Fibroblast of lung (primary cell): ENCODE measurements at places on chromosomes 1 and 21. TPM values are rescaled to one million over a fixed set of nuclear protein-coding genes. Genes with fewer than 3 reads are reported as not detected.

PGBD2 gene
- polyA plus RNA-seq = 3.9 and 4.0 TPM in 2 replicates

LCE3D gene
- polyA plus RNA-seq = not detected in 2 replicates

GUCA2A gene
- polyA plus RNA-seq = not detected in 2 replicates

CFAP45 gene
- 1.1 and 1.2 TPM in 2 replicates for polyA plus RNA-seq

CYP4A22 gene
- polyA plus RNA-seq = not detected in 2 replicates

RBP7 gene
- polyA plus RNA-seq = 0.36 TPM in 1 of 2 replicates, not detected in the other

ESPN gene
- polyA plus RNA-seq = not detected in 2 replicates

TRAPPC3 gene
- 102 and 105 TPM in 2 replicates for polyA plus RNA-seq

ANGPTL1 gene
- polyA plus RNA-seq = 1.5 and 4.2 TPM in 2 replicates

NOS1AP gene
- polyA plus RNA-seq = 0.10 and 0.14 TPM in 2 replicates

EFNA3 gene
- polyA plus RNA-seq = 0.16 and 0.30 TPM in 2 replicates

NBPF10 gene
- 0.93 and 2.3 TPM in 2 replicates for polyA plus RNA-seq

- H3K4me3 ChIP-seq = no peak overlapping the region
- H3K4me1 ChIP-seq = no peaks in the 10 kb centered on the region
- H3K27me3 ChIP-seq = no peaks in the 10 kb centered on the region
- H3K36me3 ChIP-seq = no peaks in the 10 kb centered on the region
These were observed 437.9 kb downstream of the MATN1 start for GRCh38 chr1:30285501-30285932.

DNA sequence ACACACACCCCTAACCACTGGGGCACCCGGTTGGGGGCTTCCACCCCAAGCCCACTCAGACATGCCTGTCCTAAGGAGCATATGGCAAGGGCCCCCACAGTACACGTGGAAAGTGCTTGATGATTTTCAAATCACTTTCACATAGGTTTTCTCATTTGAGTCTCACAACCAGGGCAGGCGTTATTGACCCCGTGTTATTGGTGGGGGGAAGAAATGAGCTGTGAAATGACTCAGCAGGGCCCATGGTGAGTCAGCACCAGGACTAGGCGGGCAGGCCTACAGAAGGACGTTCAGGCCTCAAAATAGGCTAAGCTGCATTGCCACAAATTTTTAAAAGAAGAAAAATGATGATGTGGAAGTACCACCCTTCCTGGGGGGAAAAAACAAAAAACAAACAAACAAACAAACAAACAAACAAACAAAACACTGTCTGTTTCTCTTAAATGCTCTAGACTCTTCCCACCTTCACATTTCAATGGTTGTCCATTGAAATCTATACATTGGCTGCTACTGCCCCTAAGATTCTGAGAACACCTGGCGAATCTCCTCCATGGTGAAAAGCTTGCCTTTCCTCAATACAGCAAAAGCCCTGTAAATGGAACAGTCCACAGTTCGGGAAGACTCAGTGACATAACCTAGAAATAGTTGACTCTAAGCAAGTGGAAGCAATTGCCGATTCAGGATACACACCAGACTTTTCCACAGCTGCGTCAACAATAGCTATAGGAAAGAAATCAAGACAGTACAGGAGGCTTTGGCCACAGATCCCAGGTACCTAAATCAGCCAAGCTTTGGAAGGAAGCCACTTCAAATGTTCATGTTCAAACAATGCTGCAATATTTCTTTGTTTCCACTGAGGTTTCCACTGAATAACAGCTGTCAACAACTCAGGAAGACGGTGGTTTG lies 234.7 kb downstream of the TOMM20 start:
- H3K4me3 ChIP-seq = no peak overlapping the region
- H3K36me3 ChIP-seq = no peaks in the 10 kb centered on the region
- peak; percentile 85 for DNase-seq
- no peak overlapping the region for H3K27ac ChIP-seq
- H3K27me3 ChIP-seq = no peaks in the 10 kb centered on the region
- H3K4me1 ChIP-seq = peaks cover 5% of the 10 kb centered on the region

DNA sequence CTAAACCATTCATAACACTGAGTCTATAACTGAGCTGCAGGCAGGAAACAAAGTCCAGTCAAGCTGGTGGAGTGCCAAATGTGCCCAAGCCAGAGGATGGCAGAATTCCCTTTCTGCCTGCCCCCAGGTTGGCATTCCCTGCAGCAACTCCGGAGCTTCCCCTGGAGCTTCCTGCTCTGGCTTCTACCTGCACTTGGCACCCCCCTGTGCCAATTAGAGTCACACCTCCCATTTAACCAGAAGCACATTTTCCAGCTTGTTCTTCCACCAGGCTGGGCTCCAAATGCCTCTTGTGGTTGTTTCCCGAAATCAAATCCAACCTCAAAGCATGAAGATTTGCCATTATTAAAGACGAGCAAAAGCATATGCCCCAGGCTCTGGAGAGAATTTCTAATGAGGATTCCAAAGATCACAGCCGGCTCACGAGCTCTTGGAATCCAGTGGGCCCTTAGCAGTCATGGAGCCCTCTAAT lies 294.5 kb downstream of the RRAGC start:
- no peaks in the 10 kb centered on the region for H3K36me3 ChIP-seq
- no peak for DNase-seq
- H3K4me3 ChIP-seq = no peak overlapping the region
- no peaks in the 10 kb centered on the region for H3K27me3 ChIP-seq
- H3K4me1 ChIP-seq = no peaks in the 10 kb centered on the region
- no peak overlapping the region for H3K27ac ChIP-seq

DNA sequence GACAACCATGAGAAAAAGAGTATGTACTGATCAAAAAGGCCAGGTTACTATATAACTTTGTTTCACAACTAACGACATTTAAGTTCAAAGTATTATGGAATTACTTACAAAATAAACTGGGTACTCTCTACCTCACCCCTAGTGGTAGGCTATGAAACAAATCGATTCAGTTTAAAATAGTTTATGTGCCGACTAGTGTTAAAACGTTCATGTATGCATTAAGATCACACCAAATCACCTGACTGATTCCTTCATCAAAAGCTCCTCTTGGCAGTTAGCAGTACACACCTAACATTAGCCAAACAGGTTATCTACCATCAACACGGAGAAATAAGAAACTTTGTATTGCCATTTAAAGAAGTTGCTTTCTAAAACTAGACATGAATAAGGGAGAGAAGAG lies 137.1 kb downstream of the AKT3 start:
- peak; percentile 43 for DNase-seq
- H3K4me3 ChIP-seq = peak overlapping the region; percentile 40
- H3K4me1 ChIP-seq = peaks cover 8% of the 10 kb centered on the region

- no peak overlapping the region for H3K27ac ChIP-seq
- no peak overlapping the region for H3K4me3 ChIP-seq
- no peak for DNase-seq
- no peaks in the 10 kb centered on the region for H3K36me3 ChIP-seq
These were observed 2.3 kb upstream of the CHI3L1 start for GRCh38 chr1:203188686-203189232.

DNA sequence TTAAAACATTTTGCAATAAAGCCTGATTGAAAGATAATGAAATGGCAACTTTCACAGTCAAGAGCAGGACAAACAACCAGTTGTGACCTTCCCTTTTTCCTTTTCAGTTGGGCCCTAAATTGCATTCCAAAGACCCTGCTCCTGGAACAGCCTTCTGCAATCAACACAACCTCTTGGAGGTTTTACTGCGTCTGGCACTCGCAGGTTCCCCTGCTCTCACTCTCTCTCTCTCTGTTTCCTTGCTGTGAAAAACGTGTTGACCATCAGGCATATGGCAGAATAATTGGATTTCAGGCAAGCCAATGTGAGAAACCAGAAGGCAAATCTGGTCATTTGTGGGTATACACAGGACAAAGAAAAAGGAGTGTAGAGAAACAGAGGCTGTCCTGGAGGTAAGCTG lies 23.2 kb downstream of the SLC44A5 start:
- H3K27me3 ChIP-seq = no peaks in the 10 kb centered on the region
- no peak overlapping the region for H3K27ac ChIP-seq
- H3K36me3 ChIP-seq = no peaks in the 10 kb centered on the region

DNA sequence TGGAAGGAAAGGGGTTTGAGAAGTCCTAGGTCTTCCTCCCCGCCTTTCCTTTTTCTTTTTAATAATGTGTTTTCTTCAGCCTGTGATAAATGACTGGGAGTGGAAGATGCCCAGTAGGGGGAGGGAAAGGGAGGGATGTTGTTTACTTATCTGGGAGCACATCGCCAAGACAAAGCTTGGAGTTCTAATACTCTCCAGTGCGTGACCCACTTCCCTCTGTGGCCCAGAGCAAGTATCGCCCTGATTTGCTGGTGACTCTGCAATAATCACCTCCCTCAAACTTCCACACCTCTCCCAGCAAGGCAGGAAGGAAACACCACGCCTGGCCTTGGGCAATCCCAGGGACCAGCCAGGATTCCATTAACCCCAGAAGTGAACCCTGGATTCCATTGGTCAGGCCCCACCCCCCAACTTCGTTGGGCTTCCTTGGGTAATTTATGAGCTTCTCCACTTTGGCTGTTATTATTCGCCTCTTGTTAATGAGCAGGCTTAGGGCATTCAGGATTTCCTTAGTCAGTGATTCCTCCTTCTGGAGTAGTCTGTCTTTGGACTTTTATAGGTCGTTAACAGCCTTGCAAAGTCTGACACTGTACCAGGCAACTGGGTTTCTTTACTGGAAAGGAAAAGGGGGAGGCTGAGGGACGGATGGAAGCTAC lies 24.3 kb upstream of the GRHL3 start:
- H3K27ac ChIP-seq = peak overlapping the region; percentile 83
- H3K4me1 ChIP-seq = peaks cover 7% of the 10 kb centered on the region
- no peak overlapping the region for H3K4me3 ChIP-seq
- peaks cover 8% of the 10 kb centered on the region for H3K27me3 ChIP-seq

DNA sequence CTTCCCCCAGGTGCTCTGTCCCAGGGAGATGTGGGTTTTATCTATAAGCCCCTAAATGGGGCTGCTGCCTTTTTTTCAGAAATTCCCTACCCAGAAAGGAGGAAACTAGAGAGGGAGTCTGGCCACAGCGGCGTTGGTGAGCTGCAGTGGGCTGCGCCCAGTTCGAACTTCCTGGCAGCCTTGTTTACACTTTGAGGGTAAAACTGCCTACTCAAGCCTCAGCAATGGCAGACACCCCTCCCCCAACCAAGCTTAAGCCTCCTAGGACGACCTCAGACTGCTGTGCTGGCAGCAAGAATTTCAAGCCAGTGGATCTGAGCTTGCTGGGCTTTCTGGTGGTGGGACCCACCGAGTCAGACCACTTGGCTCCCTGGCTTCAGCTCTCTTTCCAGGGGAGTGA lies 46.2 kb upstream of the PAPPA2 start:
- no peak for DNase-seq
- no peak overlapping the region for H3K4me3 ChIP-seq
- H3K27ac ChIP-seq = no peak overlapping the region
- no peaks in the 10 kb centered on the region for H3K36me3 ChIP-seq
- no peaks in the 10 kb centered on the region for H3K27me3 ChIP-seq

DNA sequence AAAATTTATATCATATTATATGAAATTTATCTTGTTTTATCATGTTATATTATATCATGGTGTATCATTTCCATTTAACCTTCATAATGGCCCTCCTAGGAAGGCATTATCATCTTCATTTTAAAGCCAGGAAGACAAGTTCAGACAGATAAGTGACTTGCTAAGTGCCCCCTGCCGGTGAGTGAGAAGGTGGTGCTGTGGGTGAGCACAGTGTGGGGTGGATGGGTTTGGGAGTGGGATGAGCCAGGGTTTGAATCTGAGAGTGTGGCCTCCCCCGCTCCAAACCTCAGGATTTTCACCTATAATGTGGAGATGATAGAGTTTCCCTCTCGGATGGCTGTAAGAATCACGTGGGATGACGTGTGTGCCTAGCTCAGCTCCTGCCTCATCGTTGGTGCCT lies 108.7 kb upstream of the IGSF21 start:
- H3K36me3 ChIP-seq = no peaks in the 10 kb centered on the region
- H3K27me3 ChIP-seq = no peaks in the 10 kb centered on the region
- DNase-seq = no peak
- H3K4me3 ChIP-seq = no peak overlapping the region
- no peaks in the 10 kb centered on the region for H3K4me1 ChIP-seq
- H3K27ac ChIP-seq = no peak overlapping the region

GRCh38 chr21:31448496-31448895 lies 104.4 kb upstream of the TIAM1 start:
- DNase-seq = no peak
- no peaks in the 10 kb centered on the region for H3K36me3 ChIP-seq
- no peaks in the 10 kb centered on the region for H3K4me1 ChIP-seq

GRCh38 chr1:41742219-41742618 lies 176.5 kb downstream of the HIVEP3 start:
- no peaks in the 10 kb centered on the region for H3K27me3 ChIP-seq
- H3K27ac ChIP-seq = peak overlapping the region; percentile 45
- H3K4me1 ChIP-seq = peaks cover 17% of the 10 kb centered on the region

GRCh38 chr1:15757016-15757543 lies 1.5 kb upstream of the FBLIM1 start:
- no peak for DNase-seq
- H3K27ac ChIP-seq = no peak overlapping the region
- H3K4me3 ChIP-seq = no peak overlapping the region
- H3K27me3 ChIP-seq = no peaks in the 10 kb centered on the region
- H3K36me3 ChIP-seq = no peaks in the 10 kb centered on the region

- no peak for DNase-seq
- H3K4me3 ChIP-seq = no peak overlapping the region
- H3K27ac ChIP-seq = no peak overlapping the region
- no peaks in the 10 kb centered on the region for H3K27me3 ChIP-seq
- no peaks in the 10 kb centered on the region for H3K4me1 ChIP-seq
These were observed 78.5 kb downstream of the HLCS start for GRCh38 chr21:36887963-36888362.

- no peaks in the 10 kb centered on the region for H3K36me3 ChIP-seq
- H3K4me3 ChIP-seq = no peak overlapping the region
- no peaks in the 10 kb centered on the region for H3K27me3 ChIP-seq
- no peak overlapping the region for H3K27ac ChIP-seq
- H3K4me1 ChIP-seq = no peaks in the 10 kb centered on the region
These were observed 55.6 kb downstream of the COQ8A start for GRCh38 chr1:226995365-226996332.

DNA sequence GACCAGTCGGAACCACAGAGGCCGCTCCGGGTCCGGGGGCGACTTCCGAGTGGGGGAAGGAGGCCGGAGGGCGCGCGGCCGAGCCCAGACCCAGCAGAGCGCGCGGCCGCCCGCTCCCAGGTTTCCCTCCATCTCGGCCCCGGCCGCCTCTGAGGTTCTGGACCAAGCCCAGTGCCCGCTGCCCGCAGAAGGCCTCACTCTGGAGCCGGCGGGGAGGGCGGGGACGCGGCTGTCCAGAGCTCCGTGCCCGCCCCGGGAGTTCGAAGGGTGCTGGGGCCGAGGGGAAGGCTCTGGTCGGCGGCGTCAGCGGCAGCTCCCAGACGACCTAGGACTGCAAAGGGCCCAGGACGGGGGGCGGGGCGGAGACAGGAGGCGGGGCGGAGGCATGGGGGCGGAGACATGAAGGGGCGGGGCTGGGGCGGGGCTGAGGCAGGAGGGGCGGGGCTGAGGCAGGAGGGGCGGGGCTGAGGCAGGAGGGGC lies 48.0 kb upstream of the SLC19A1 start:
- no peaks in the 10 kb centered on the region for H3K36me3 ChIP-seq
- H3K27ac ChIP-seq = no peak overlapping the region
- H3K4me3 ChIP-seq = no peak overlapping the region
- H3K27me3 ChIP-seq = peaks cover 12% of the 10 kb centered on the region

GRCh38 chr1:9942399-9942938 lies 722 bp downstream of the LZIC start:
- no peaks in the 10 kb centered on the region for H3K27me3 ChIP-seq
- peak overlapping the region; percentile 88 for H3K27ac ChIP-seq
- H3K4me3 ChIP-seq = peak overlapping the region; percentile 84
- no peaks in the 10 kb centered on the region for H3K4me1 ChIP-seq
